ENCODE measurements at places on chromosomes 3 and 15.

DNA sequence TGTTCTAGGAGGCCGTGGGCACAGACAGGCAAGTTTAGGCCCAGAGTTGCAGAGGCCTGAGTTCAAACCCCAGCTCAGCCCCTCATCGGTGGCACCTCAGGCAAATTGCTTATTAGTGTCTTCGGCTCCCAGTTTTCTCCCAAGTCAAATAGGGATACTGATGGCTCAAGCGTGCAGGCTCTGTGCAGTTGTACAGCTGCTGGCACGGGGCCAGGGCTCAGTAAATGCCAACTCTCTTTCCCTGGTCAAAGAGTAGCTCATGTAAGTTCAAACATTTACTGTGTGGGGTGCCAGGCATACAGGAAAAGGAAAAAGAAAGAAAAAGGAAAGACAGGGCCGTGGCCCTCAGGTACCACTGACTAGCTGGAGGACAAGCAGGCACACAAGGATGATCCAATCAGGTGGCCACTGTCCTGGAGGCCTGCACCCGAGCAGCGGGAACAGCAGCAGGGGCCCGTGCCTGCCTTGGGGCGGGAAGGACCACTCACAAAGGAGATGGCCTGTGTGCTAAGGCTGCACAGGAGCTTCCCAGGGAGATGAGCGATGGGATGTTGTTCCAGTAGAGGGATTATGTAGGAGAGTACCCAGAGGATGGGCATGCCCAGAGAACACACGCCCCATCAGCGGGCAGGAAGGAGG, 70.8 kb downstream of the TBC1D2B start:
- no peak for DNase-seq

DNA sequence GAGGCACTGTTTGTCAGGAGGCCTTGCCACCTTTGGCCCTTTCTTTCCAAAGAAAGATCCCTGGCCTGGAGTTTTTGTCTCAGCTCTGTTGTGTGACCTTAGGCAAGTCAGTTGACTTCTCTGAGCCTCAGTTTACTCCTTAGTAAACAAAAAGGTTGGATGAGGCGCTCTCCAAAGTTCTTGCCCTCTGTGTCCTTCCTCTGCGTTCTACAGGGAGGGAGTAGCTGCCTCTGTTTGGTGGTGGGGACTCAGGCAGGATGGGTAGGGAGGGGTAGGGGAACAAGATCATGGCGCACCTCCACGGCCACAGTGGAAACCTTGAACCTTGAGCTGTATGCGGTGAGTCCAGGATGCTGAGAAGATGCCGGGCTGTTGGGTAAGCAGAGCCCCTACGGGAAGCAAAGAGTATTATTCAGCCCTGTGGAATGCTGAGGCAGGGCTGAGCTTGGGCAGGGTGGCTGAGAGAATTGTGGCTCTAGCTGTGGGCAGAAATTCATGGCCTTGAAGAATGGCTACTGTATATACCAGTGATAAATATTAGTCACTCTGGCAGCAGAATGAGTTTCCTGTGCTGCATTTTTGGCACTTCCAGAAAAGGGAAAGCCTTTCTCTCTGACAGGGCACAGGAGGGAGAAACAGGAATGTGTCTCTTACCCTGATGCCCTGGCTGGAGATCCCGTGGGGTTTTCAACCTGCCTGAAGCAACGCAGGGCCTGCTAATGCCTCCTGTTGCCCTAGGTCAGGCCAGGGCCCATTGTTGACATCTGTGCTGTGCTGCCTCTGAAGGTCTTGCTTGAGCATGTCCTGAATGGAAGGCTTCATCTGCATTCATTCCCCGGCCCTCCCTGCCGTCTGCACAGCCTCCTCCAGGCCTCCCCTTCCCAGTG, 39.9 kb downstream of the SMAD3 start:
- no peak for DNase-seq

DNA sequence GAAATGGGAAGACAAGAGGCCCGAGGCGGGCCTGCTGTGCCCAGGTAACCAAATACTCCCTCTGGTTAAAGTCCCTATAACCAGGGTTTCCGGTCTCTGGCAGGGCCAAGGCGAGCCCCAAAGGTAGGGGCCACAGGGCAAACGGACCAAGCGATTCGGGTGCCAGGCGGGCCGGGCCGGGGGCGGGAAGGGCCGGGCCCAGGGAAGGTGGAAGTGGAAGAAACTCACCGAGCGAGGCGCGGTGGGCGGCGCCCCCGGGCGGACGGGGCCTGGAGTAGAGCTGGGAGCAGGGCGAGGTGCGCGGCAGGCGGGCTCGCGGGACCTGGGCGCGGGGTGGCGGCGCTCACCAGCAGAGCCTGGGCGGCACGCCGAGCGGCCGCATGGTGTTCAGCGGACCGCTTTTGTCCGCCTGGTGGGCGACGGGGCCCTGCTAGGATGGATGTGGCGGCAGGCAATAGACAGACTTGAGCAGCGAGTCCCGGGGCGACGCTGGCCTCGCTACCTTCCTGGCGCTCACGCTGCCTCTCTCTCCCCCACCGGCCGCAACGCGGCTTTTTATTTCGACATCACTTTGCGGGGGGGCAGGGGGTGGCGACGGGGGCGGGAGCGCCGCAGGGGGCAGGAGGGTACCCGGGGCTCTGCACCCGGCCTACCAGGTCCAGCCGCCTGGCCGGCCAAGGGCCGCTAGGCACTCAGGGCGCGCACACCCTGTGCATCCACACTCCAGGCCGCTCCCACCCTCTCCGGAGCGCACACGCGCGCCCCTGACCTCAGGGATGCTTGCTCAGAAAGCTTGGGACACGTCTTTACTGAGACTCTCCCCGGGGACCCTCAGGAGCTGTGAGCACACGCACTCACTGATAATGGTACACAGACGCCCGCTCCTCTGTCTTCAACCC, at the start of gene GATA2:
GATA2 (minus strand) TSS at position 531 of the 899 bp plus-strand sequence. CDS start 6,170 bp downstream, outside the sequence.
- no peak for DNase-seq

- no peak for DNase-seq
Observed at GRCh38 chr3:86958534-86958933, 32.4 kb downstream of the VGLL3 start.

DNA sequence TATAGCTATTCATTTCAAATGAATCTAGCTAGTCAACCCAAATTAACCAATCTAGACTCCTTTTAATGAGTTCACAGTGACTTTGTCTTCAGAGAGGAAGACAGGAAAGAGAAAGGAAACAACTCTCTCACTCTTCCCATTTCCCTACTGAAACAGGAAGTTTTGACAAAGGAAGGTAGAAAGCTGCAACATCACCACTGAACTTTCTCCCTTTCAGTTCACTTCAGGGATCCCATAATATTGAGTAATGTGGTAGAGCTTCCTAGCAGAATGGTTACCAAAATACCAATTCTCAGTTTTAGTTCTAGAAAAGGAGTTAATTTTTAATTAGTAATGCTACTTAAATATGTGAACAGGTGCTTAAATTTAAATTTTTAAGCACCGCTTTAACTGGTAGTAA, 7.5 kb downstream of the VPS13C start:
- DNase-seq, result no peak

Data from neural crest cell (in vitro differentiated cells).